Activated T-cell treated with anti-CD3 and anti-CD28 coated beads, Interleukin-2, amount 50 U/mL, for 48 hours (primary cell): ENCODE measurements at places on chromosomes 11 and 22.

DNA sequence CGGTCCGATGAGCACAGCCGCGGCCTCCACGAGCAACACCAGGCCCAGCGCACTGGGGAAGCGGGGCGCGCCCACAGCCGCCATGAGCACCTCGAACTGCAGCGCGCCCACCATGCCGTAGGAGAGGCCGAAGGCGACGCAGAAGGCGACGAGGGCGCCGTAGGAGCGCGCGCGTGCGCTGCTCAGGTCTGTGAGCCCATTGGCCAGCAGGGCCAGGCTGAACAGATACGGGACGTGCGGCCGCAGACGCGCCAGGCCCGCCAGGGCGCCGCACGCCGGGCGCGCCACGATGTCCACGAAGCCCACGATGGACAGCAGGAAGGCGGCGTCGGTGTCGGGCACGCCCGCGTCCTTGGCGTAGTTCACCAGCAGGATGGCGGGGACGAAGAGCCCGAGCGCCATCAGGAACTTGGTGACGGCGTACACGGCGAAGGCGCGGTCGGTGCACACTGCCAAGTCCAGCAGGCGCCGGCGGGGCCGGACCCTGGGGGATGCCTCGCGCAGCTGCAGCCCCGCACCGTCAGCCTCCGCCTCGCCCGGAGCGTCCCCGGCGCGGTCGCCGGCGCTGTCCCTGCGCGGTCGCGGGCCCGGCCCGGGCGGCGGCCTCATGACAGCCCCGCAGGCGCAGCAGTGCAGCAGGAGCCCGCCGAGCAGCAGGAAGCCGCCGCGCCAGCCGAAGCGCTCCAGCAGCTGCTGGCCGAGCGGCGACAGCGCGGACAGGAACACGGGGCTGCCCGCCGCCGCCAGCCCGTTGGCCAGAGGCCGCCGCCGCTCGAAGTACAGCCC lies 2.9 kb downstream of the SLC16A8 start:
- no peak for DNase-seq

DNA sequence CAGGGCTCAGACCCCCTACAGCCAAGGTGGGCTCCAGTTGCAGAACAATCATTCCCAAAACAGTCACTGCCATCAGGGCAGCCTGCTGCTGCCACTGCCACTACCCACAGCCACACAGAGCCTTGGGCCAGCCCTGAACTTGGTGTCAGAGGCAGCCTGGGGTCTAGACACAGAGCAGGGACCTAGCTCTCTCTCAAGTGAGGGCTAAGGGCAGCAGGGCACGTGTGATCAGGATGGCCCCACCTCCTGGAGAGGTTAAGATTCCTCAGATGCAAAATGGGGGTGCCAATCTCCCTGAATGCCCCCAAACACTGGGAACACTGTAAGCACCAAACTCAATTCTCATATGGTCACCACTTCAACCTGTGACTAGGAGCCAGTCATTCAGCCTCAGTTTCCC lies 15.6 kb downstream of the CABP7 start:
- DNase-seq: no peak

GRCh38 chr11:82356316-82356715 lies 377.3 kb downstream of the FAM181B start:
- no peak for DNase-seq

DNA sequence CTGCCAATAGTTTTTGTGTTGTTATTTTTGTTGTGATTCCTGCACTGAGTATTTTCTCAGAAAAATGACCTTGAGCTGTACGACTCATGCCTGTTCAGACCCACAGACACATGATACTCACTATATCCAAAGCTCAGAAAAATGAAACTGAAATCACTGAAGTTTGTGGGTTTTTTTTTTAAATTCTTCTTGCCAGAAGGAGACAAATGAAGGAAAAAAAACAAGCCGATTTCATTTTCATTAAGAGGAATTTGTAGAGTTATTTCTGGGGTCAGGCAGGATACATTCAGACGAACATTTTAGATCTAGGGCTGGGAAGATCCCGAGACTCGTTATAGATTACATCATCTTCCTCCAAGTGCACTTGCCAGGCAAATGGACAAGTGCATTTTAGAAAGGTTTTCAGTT lies 60.4 kb downstream of the BMAL1 start:
- DNase-seq: no peak

GRCh38 chr22:31295360-31295759 lies 3.1 kb upstream of the PIK3IP1 start:
- no peak for DNase-seq

GRCh38 chr11:96012086-96012824 lies 88.3 kb upstream of the MTMR2 start:
- DNase-seq: peak; percentile 47
